Hypothalamus (tissue), 51 donors: ENCODE measurements at places on chromosomes 5 and 9.

- DNase-seq = no peak
Observed at GRCh38 chr5:136145030-136145429, 12.4 kb downstream of the SMAD5 start.

DNA sequence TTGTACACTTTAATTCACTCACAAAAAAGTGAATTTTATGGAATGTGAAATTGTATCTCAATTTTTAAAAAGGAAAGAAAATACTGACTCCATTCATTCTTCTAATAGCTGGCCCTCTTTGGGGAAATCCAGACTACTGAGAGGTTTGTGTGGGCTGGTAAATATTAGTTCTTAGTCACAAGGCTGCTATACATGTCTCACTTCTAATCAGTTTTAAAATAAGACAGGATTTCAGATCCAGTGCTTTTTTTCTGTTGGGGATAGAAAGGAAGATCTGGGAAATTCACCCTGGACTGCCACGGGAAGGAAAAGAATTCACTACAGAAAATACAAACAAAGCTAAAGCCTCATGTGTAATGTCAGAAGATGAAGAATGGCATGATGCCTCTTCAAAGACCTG, 32.7 kb upstream of the ADAMTSL1 start:
- DNase-seq = no peak

GRCh38 chr9:107308461-107308860, 25.4 kb downstream of the RAD23B start:
- DNase-seq = no peak

- no peak for DNase-seq
Observed at GRCh38 chr9:129703667-129704355, 38.4 kb downstream of the PRRX2 start.

DNA sequence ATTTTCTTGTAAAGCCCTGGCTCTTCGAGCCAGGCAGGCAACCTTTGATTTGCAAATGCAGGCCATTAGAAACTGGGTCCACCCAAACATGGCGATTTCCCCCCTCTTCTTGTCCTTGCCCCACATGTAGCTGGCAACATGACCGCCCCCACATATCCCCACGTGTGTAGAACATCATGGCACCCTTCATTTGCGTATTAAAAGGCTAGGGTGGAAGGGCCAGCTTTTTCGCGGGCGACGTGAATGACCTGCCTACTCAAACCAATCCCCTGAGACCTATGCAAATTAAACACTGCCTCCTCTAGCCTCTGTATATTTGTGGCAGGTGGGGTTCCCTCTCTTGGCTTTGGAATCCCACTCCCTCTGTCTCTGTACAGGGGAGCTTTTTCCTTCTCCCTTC, 107.0 kb upstream of the CLINT1 start:
- DNase-seq = no peak

DNA sequence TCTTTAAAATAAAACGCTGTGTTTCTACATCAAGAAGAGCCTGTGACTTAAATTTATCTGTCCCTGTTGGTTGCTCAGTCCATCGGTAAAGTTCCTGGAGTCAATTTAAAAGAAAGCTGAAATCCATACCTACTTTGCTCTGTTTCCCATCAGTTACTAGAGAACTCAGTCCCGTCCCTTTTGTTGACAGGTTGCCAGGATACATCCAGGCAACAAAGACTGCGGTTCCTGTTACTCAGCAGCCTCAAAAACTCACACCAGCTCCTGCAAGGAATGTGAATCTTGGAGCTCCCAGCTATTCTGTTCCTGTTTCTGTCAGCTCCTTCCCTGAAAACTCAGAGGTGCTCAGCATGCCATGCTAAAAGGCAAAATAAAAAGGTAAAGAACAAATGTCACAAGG, at the start of gene ZNF474:
TSS of gene ZNF474 (plus strand) at position 241 of the 400 bp plus-strand sequence. CDS start 22,445 bp downstream, outside the sequence.
- DNase-seq = peak; percentile 16

DNA sequence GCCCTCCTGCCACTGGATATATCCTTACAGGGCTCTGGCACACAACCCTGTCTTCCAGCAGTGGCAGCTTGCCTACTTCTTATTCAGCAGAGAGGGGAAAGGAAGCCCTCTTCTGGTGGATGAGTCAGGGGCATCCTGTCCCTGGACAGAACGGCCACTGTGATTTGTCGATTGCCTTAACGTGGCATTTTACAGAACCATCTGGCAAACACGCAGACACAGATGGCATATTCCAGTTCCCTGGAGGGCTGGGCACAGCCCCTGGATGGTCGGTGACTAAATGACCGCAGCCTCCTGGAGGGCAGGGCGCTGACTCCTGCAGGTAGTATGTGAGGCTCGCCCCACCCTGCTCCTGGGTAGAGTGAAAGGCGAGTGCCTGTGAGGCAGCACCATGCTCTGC, 62.1 kb downstream of the DCP2 start:
- DNase-seq = no peak

- no peak for DNase-seq
Observed at GRCh38 chr5:76684756-76685519, 31.0 kb upstream of the F2R start.

DNA sequence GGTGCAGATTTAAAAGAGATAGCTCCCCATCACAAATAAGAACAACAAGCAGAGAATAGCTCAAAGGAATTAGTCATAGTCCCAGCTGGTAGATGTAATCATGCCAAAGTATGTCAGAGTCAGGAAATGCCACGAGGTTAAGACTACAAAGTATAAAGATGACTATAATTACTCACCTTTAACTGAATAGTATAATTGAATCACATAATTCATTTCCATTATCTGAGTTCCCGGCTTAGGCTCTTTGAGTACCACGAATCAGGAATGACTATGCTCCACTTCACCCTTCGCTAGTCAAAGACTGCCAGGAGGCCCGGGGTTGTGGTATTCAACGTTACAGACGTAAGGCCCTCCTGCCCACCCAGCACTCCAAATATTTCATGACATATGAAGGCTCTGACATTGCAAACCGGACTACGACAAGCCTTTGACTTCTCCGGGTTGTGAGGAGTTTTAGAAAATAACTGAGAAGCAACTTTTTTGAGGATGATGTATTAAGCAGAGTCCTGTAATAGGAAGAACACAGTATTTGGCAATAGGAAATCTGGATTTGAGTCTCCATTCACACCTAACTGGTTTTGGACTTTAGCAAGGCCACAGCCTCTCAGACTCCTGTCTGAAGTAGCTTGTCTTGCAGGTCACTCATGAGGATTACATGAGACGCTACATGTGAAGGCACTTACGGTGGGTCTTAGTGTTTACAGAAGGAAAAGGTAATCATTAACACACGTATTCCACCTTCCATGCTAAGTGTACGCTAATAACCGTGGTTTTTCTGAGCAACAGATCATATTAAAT, 64.6 kb downstream of the ENC1 start:
- no peak for DNase-seq

DNA sequence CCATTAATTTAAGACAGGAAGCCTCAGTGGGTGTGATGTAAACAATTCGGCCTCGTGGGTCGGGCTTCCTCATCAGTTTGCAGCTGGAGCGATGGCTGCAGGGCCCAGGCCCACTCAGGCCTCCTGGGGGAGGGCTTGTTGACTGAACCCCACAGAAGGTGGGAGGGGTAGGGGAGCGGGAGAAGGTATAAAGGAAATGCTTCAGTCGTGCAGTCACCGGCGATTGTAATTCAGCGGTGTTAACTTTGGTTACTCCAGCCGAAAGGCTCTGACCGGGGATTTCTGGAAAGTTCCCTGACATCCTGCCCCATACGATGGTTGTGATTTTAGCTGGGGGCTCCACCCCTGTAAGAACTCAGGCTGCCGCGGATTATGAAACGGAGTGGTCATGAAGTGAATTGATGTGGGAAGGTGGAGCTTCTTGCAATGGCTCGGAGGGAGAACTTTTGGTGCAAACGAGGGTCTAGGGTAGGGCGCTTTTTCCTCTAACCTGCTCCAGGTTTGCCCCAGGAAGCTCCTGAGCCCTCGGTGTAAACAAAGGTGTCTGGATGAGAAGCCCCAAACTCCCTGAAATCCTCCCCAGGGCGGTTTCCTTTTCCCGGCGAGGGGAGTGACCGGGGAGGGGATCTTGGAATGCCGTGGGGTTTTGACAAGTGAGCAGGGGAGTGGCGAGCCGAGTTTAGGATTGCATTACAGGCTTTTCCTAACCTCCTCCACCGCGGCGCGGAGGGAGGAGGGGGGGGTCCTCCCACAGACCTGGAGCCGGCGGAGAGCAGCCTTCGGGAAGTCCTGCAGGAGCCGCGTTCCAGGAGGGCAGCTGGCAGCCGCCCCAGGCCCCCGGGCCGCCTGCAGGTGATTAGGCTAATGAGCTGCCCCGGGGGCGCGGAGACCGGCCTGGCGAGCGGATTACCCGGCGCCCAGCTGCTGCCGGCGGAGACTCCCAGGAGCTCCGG, 215.5 kb downstream of the PDZD2 start:
- DNase-seq = no peak

DNA sequence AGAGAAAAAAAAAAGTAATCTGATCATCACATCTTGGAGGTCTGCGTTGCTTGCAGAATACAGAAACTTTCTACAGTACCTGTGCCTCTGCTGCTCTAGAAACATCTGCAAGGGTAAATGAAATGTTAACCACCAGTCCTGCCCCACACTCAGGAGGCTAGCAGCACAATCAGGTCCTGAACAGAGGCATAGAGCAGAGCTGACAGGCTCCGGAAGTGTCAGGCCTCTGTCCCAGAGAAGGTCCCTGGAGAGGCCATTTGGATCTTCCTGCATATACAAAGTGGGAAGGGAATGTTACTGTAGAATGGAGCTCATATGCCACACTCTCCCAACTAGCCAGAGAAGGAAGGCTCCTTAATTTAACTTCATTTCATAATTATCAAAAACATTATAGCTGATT, 7.2 kb downstream of the NRG2 start:
- DNase-seq = no peak

DNA sequence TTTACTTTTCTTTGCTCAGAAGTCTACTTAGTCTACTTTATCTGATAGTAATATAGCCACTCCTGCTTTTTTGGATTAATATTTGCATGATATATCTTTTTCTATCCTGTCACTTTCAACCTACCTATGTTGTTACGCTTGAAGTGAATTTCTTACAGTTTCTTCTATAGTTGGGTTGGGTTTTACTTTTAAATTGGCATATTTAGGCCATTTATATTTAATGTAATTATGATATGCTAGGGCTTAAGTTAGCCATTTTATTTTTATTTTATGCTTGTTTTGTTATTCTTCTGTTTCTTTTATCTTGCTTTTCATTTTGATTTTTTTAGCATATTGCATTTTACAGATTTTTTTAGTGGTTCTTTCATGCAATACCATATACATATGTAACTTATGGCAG, 164.7 kb downstream of the AOPEP start:
- no peak for DNase-seq

- no peak for DNase-seq
Observed at GRCh38 chr5:42876375-42876844, 64.7 kb upstream of the SELENOP start.

DNA sequence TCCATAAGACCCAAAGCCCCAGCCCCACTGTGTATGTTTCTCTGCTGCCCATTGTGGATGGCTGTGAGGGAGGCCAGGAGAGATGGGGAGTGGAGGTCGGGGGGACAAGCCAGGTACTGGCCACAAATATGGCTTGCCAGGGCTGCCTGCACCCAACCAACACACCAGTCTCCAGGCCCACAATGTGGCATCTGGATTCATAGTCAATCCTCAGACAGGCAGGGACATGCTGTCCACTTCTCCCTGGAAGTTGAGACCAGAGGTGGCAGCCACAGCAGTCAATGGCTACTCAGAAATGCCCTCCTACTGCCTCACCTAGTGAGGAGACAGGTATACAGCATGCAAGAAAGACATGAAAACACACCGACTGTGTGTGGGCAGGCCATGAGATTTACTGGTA, 61.2 kb upstream of the SLC25A51 start:
- no peak for DNase-seq

DNA sequence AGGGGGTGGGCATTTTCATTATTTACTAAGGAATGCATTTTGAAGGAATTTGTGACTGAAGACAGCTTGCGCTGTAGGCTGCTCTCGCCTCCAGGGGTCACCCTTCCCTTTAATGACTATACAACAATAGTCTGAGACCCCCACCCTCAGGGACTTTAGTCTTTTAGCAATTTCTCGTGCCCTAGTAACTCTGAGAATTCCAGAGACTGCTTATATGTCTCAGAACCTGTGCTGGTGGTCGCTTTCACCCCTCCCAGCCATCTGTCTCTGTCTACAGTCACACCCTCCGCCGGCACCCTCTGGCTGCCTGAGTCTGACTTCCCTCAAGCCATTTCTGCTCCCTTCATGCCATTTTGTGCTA, 671.4 kb downstream of the NR2F1-AS1 start:
- no peak for DNase-seq

GRCh38 chr9:136920069-136920468, 24.5 kb downstream of the FBXW5 start:
- no peak for DNase-seq

- DNase-seq = no peak
Observed at GRCh38 chr5:86737579-86737978, 119.8 kb downstream of the COX7C start.

DNA sequence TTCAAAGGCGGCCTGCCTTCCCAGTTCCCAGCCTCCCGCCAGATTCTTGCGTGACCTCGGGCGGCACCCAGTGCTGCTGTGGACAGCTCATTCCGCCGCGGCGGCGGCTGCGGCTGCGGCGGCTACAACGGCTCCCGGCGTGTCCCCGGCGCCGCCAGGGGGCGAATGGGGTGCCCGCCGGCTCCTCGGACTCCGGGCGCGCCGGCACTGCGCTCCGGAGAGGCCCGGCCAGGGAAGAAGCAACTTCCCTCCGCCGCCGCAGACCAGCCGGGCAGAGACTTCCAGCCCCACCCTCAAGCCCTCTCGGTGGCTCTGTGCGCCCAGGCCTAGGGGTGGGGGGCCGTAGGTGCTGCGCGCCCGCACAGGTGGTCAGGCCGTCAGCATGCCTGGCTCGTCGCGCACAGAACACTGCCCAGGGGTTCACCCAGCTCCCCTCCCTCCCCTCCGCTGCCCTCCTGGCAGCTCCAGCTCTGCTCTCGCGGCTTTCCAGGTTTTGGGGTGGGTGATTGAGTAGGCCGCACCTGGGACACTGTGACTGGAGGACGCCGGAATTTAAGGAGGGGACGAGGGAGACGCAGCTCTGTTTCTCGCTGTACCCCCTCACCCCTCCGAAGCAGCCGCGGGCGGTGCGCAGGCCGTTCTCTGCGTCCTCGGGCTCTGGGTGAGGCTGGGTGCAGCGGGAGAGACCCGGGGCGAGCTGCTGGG, 20.2 kb downstream of the IGIP start:
- peak; percentile 32 for DNase-seq

DNA sequence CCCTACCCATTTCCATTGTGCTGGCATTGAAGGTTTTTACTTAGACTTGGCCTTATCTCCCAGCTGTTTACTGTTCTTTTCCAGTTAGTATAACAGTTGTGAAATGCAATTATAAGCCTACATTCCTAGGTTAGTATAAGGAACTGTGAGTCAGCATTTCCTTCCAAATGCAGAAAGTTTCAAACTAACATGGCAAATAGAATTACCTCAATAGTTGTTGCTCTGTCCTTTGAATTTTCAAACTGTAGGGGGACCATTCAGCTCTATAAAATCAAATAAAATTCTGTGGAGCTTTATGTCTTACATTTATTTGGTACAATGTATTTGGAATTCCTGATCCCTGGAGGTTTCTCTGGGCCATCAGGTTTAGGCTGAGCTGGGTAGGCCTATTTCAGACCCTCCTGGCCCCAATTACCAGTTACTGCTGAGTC, 47.2 kb downstream of the ARHGEF28 start:
- no peak for DNase-seq

- DNase-seq = no peak
Observed at GRCh38 chr5:4540375-4541173, 599.6 kb upstream of the ADAMTS16 start.

- DNase-seq = no peak
Observed at GRCh38 chr5:31556461-31556860, 24.4 kb downstream of the C5orf22 start.

- no peak for DNase-seq
Observed at GRCh38 chr5:147760086-147760875, 22.2 kb downstream of the JAKMIP2 start.

- DNase-seq = no peak
Observed at GRCh38 chr9:131227112-131227958, 49.0 kb downstream of the FAM78A start.
